IPS-NIHi11 (cell line): ENCODE measurements at places on chromosomes 7 and 10.

GRCh38 chr7:41916450-41916927, 213.6 kb upstream of the INHBA start:
- no peak for DNase-seq

DNA sequence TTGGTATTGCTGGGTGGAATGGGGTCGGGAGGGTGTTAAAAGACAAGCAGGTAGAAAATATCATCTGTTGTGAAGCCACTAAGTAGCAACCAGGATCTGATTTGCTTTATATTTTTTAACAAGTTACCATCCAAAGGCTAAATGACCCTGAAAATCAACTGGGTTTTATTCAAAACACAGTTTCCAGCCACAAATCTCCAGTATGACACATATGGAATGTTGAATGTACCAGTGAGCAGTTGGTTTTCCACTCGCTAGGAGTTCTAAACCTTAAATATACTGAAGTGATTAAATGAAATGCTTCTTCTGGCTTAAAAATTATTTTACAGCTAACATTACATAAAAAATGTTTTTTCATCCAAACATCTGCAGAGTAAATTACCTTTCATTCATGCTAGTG, 112.5 kb downstream of the PDE1C start:
- DNase-seq, result no peak

- DNase-seq, result no peak
Observed at GRCh38 chr7:148693651-148694050, 5.1 kb upstream of the CUL1 start.

DNA sequence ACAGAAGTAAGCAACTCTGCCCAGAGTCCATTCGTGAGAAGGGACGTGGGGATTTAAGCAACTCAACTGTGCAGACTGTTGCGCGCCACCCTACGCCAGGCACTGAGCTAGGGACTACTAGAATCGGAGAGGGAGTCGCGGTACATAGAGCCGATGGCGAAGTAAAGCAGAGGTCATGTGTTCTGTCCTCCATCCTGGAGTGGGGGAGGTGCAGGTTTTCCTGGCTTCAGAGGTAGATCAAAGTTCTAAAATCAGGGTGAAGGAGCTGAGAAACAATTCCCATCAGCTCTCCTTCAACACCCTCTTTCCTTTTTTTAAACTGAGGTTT, 23.2 kb downstream of the SLC35G1 start:
- no peak for DNase-seq

DNA sequence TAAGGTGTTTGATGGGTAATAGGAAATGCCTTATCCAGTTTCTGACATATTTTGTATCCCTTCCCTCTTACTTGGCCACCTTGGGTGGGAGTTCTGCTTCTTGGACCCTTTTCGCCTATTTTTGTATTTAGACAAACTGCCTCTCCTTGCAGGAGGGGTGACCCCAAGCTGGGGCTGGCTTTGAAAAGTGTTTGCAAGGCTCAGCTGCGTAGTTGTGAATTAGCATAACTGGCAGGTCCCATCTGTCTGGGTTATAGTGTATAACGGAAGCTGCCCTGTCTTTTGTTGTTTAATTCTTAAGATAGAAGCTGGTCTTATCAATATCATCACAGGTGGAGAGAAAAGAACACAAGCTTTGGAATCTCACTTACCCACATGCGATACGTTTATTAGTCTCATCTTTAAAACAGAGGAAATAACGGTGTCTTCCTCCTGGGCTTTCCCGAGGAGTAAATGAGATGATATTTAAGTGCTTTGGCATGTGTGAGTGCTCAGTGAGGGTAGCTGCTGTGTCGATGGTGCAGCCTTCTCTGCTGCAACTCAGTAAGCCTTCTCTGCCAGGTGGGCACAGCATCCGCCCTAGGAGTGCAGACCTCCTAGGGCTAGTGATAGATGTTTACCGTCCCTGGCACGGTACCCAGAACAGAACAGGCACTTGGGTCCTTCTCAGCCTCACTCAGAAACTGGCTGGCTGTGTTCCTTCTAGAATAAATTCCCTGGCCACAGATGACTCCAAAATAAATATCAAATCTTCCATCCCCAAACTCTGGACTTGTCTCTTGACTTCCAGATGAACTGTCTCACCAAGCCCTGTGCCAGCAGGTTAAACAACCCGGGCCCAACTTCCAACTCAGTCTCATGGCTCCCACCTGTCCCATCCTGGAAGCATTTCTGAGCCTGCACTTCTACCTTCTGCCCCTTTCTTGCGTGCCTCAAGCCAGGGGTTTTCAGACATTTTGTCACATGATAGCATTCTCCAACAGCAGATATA, 227.3 kb downstream of the GFRA1 start:
- DNase-seq, result no peak

DNA sequence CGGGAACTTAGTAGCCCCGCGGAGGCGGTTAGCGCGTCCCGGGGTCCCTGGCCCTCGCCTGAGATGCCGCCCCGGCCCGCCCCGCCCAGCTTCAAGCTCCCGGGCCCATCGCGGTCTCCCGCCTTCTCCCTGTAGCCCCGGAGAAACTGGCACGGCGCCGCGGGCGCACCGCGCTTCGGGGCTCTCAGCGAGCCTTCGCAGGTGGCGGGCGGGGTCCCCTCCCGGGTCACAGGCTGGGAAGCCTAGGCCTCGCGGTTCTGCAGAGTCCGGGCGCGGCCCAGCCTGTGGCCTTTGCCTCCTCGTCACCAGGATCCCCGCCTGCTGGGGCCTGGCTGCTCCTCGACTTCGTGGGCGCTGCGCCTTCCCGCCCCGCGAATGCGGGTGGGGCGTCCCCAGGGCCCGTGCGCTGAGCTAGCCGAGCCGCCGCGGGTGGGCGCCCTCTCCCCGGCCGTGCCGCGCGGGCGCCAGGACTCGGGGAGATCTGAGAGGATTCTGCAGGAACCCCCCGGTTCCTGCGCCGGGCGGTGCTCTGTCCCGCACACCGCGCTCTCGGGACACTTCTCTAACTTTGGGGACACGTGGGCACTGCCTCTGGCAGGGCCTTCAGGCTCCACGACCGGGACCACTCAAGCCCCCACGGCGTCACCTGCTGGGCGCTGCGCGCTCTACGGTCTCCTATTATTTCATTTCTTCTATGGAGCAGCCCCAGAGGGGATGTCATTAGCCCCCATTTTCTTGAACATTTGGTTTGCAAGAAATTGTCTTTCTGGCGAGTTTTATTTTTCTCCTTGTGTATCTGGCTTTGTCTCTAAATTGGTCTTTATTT, 682 bp upstream of the RGS10 start:
- DNase-seq, result peak; percentile 75
